Right lung (tissue), 10 donors: ENCODE measurements at places on chromosomes 13 and 19. TPM values are rescaled to one million over a fixed set of nuclear protein-coding genes. Genes with fewer than 3 reads are reported as not detected.

TRIM28 gene
- polyA plus RNA-seq, result 459 TPM

C19orf67 gene
- 0.13 TPM for polyA plus RNA-seq

LILRB2 gene
- 1.7 TPM for polyA plus RNA-seq

HSD17B14 gene
- polyA plus RNA-seq, result 9.9 TPM

RASGRP4 gene
- 3.4 TPM for polyA plus RNA-seq

TBXA2R gene
- 3.8 TPM for polyA plus RNA-seq

ALG11 gene
- 18.0 TPM for polyA plus RNA-seq

ACP5 gene
- 3.5 TPM for polyA plus RNA-seq

DCLK1 gene
- polyA plus RNA-seq, result 11.2 TPM

CKAP2 gene
- 133 TPM for polyA plus RNA-seq

CGB2 gene
- polyA plus RNA-seq, result not detected

RGL3 gene
- polyA plus RNA-seq, result 52.4 TPM

CCDC169 gene
- 5.7 TPM for polyA plus RNA-seq

DNA sequence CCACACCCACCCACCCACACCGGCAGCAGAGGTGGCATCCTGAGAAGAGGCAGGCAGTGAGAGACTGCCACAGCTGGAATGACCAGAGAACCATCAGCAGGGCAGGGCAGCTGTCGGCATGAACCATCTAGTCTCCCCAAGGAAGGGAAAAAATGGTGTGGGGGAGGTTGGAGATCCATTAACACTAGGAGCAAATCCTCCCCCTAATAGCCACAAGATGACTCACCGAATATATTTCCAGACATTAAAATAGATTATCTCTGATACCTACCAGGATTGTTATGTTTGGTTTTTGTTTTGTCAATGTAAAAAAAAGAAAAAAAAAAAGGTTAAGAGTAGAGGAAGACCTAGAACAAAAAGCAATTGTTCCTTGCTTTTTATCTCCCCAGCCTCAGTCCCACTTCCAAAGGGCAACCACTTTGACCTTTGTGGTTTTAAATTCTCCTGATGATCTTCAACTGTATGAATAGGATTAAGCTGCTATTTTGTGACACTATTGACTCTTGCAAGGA lies 34.2 kb downstream of the THSD1 start:
- DNase-seq, result no peak

GRCh38 chr19:31913103-31913661 lies 432.2 kb upstream of the ZNF507 start:
- DNase-seq, result no peak

- no peak for DNase-seq
These were observed 7.6 kb downstream of the PIK3R2 start for GRCh38 chr19:18160493-18160970.

DNA sequence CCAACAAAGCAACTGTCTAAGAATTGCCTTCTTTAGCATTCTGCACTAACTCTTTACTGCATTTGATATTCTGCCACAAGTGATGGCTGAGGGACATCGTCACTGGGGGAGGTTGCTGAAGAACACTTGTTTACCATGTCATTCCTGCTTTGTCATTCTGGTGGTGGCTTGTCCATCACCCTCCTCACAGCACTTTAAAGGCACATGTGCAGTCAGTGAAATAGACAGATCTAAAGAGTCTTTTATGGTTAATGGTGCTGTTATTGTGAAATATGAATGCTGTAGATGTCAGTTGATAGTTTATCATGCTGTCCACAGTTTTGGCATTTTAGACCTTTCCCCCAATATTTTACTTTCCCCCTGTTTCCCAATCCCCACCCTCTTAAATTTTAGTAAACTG lies 120.9 kb upstream of the TSC22D1 start:
- no peak for DNase-seq

DNA sequence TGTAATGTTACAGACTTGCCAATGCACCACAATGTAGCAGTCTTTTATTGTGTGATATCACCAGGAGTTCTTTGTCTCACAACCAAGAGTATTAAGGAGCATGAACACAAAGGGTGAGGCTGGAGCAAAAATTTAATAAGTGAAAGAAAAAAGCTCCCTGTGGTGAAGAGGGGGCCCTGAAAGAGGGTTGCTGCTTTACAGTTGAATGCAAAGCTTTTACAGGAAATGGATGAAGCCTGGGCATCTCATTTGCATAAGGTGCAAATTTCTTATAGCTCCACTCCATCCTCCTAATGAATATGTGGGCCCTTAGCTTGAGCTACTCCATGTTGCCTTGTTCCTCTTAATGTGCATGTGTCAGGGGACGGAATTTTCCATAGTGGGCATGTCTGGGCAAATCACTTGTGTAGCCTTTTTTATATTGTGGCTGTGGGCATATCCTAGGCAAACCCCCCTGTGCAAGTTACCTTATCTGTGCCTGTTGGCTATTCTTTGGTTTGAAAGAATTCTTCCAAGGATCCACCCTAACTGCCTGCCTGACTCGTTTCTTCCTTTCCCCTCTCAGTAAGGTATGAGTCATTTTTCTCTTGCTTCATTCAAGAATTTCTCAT lies 45.3 kb upstream of the TRPC4 start:
- no peak for DNase-seq

GRCh38 chr19:43351998-43352746 lies 1.3 kb upstream of the CD177 start:
- DNase-seq, result no peak

- no peak for DNase-seq
These were observed 18.1 kb downstream of the ARHGEF18 start for GRCh38 chr19:7366701-7367420.

- no peak for DNase-seq
These were observed 314.2 kb downstream of the DLEU7 start for GRCh38 chr13:50529154-50529882.

DNA sequence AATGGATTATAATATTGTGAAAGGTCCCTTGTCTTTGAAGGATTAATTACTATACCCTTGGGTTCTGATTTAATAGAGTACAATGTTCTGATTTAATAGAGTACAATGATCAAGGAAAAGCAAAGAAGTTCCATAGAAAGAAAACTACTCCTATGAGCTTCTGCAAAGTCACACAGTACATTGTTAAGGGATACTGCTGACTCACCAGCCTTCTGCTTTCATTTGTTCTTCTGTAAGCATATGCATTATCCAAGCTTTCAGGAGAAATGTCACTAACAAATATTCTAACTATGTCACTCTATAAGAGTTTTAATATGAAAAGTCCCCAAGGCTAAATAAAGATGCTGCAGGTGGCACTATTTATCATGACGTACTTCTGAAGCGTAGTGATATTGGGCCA lies 396.7 kb downstream of the RFC3 start:
- no peak for DNase-seq

DNA sequence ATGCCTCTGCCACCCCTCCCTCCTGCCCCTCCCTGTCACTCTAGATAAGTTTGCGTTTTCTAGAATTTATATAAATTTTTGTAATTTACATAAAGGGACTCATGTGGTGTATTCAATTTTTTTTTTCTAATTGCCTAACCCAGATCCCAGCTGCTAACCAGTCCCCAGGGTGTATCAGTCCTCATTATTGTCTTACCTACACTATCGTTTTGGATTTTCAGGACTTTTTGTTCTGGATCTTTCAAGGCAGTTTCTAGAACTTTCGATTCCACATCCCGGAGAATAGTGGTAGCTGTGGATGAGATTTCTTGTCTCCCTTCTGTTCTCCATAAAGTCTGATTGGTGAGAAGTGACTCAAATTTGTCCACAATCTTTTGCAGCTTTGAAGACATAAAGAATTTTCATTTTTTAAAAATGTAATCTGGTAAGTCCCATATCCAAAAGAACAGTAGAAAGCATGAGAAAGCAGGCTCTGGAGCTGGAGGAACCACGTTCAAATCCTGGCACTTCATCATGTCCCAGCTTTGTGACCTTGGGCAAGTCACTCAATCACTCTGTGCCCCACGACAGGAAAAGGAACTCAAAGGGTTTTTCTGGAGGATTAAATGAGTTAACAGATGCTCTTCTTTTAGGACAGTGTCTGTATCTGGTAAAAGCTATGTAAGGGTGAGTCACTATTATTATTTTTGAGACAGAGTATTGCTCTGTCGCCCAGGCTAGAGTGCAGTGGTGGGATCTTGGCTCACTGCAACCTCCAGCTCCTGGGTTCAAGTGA lies 19.7 kb downstream of the ADGRE3 start:
- no peak for DNase-seq

GRCh38 chr19:42279902-42280814 lies 11.1 kb downstream of the CIC start:
- DNase-seq, result peak; percentile 85

- no peak for DNase-seq
These were observed 77.8 kb downstream of the ITGBL1 start for GRCh38 chr13:101530293-101530692.

GRCh38 chr13:94192431-94192975 lies 287.0 kb downstream of the DCT start:
- no peak for DNase-seq

DNA sequence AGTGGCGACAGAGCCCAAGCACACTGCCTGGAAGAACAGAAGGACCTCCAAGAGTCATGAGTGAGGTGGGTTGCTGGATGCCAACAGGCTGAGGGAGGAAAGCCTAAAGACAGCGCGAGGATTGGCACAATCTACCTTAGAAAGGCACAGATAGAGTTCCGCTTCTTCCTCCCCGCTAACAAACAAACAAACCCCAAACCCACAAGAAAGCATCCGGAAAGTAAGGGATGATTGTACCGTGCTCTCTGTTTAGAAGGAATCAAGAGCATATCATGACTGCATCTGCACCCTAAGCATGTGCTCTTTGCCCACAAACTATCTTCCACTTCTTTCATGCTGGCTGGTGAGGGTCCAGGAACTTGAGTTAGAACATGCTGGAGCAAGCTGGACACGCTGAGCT lies 233.0 kb upstream of the KLF12 start:
- DNase-seq, result no peak

DNA sequence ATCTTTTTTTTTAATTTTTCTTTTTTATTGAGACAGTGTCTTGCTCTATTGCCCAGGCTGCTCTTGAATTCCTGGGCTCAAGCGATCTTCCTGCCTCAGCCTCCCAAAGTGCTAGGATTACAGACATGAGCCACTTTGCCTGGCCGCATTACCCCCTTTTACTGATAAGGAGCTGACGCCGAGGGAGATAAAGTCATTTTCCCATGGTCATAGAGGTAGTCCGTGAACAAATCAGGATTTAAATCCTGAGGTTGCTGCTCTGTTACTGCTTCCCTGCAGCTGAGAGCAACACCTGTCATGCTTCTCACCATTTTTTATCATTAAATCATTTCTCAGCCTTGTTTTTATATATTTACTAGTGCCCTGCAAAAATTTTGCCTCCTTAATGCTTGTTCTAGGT lies 7.4 kb downstream of the CYSLTR2 start:
- no peak for DNase-seq

- DNase-seq, result no peak
These were observed 14.6 kb downstream of the ZNF254 start for GRCh38 chr19:24101459-24102115.

- peak; percentile 96 for DNase-seq
These were observed at the start of the genes MBD3L1 and ZNF558 for GRCh38 chr19:8832132-8833021. Gene MBD3L1, plus strand, starts transcription at chr19:8832377. Its CDS starts 10,302 bp downstream, at chr19:8842679. Gene ZNF558, minus strand, starts transcription at chr19:8832304. Its CDS starts 9,645 bp downstream, at chr19:8822659.

DNA sequence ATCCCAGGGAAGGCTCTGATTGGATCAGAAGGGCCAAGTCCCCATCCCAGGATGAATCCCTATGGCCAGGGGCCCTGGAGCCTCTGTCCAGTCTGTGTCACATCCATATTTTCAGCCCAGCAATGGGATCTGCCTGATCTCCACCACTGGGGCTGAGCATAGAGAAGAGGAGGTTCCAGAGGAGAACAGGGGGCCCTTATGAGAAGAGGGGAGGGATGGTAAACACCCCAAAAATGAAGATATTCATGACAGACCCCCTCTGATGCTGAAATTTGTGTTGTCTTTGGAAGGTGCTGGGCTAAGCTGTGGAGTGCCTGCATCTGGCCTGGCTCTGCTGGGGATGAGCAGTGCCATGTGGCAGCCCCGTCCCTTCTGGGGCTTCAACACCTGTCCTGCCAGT lies 14.5 kb downstream of the KLHL26 start:
- no peak for DNase-seq

- DNase-seq, result no peak
These were observed 138.4 kb upstream of the RNF113B start for GRCh38 chr13:98315466-98315865.

DNA sequence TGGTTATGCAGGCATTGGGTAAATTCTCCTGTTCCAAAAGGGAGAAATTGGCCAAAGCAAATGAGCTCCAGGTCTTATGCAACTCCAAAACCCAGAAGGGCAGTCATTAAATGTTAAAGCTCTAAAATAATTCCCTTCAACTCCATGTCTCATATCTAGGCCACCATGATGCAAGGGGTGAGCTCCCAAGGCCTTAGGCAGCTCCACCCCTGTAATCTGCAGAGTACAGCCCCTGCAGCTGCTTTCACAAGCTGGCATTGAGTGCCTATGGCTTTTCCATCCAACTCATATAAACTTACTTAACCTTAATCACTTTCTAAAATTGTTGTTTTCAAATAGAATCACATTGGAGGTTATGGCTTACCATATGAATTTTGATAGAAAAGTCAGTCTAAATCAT lies 44.7 kb upstream of the ZNF429 start:
- no peak for DNase-seq

- no peak for DNase-seq
These were observed 154.5 kb upstream of the SOX1 start for GRCh38 chr13:111912453-111912866.

GRCh38 chr19:16585808-16586476 lies 13.7 kb upstream of the SLC35E1 start:
- no peak for DNase-seq

DNA sequence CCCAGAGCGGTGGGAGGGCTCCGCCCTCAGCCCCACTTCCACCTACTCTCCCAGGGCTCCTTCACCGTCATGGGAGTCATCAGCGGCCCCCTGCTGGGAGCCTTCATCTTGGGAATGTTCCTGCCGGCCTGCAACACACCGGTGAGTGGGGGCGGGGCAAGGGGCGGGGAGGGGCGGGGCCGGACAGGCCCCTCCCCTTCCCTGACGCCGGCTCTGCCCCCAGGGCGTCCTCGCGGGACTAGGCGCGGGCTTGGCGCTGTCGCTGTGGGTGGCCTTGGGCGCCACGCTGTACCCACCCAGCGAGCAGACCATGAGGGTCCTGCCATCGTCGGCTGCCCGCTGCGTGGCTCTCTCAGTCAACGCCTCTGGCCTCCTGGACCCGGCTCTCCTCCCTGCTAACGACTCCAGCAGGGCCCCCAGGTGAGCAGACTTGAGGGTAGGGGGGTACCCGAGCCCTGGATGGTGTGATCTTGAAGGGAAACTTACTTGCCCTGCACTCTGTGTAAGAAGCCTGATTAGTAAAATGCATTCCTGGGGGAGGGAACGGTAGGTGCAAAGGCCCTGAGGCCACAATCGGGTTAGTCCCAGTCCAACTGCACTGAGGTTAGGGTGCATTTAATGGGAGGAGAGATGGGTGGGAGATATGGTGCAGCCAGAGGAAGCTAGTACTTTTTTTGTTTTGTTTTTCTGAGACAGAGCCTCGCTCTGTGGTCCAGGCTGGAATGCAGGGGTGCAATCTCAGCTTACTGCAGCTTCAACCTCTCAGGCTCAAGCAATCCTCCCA lies 12.1 kb downstream of the SLC5A5 start:
- DNase-seq, result no peak

- no peak for DNase-seq
These were observed 1.1 kb downstream of the HDGFL2 start for GRCh38 chr19:4473011-4473762.

- DNase-seq, result peak; percentile 62
These were observed 7.9 kb upstream of the WBP4 start for GRCh38 chr13:41053384-41053826.

- DNase-seq, result no peak
These were observed 121.8 kb downstream of the TBC1D4 start for GRCh38 chr13:75360170-75360569.

- DNase-seq, result no peak
These were observed 338.2 kb downstream of the UQCRFS1 start for GRCh38 chr19:28874742-28875141.

- DNase-seq, result no peak
These were observed 51.5 kb downstream of the SKA3 start for GRCh38 chr13:21124852-21125251.
